ENCODE measurements at places on chromosomes 2 and 18. TPM values are rescaled to one million over a fixed set of nuclear protein-coding genes. Genes with fewer than 3 reads are reported as not detected.

DNA sequence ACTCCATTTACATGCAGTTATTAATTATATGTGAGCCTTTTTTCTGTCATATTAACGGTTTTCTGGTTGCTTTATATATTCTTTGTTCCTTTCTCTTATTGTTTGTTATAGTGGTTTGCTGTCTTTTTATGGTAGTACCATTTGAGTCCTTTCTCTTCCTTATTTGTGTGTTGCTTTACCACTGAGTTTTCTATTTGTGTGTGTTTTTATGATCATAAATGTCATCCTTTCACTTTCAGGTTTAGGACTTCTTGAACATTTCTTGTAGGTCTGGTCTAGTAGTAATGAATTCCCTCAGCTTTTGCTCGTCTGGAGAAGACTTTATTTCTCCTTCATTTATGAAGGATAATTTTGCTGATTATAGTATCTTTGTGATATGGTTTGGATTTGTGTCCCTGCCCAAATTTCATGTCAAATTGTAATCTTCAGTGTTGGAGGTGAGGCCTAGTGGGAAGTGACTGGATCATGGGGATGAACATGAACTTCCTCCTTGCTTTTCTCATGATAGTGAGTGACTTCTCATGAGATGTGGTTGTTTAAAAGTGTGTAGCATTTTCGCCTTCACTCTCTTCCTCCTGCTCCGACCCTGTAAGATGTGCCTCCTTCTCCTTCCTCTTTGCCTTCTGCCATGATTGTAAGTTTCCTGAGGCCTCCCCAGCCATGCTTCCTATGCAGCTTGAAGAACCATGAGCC lies 11.5 kb downstream of the GCC2 start:
- DNase-seq = no peak

DNA sequence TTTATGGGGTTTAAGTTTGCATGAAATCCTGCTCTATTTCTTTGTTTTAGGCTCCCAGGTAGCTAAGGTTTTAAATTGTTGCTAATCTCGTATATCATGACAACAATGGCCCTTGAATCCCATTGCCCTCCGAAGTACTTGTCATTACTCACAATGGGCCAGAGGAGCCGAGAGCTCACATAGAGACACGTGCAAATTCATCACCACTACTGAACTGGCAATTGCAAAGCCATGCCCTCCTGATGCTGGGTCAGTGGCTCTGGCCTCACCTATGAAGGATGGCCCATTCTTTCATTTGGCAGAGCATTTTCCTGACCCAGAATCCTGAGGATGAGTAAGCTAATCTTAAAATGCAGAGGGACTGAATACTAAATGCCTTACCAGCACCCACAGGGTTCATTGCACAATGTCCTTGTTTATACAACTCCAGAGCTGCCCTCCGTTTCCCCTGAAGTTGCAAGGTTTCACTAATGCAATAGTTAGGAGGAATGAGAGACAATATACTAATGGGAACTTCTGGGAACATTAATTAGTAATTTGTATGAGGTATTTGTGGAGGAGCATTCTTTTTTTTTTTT lies 71.6 kb upstream of the GAREM1 start:
- peak; percentile 99 for DNase-seq

DNA sequence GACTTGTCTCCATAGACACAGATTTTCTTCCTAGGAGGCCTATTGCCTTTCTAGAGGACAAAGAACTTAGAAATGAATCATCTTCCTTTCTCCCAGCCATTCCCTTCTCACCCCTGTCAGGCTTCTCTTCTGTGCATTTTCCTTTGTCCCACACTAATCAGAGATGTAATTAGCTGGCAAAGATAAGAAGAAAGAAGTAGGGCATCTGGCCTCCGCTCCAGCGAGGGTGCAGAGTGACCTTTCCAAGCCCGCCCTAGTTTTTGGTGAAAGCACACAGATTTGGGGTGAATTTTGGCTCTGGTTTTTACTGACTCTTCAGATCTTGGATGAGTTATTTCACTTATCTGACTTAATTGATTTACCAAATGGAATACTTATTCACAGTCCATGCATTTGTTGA lies 626.5 kb downstream of the ZEB2 start:
- DNase-seq = no peak

DNA sequence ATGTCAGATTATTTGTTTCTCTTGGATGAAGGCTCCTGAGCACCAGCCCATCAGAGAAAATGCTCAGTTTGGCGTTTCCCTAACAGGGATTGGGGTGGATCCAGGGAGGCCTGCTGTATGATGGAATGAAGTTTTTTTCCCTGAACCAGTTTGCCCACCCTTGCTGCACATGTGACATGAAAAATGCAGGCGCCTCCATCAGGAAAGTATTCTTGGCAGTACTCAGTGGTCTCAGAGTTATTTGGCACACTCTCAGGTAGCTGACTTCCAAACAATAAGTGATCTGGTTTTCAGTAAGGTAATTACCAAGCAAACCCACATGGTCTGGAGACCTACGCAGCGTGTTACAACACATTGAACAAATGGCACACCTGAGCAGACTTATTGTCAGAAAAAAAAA lies 254.9 kb downstream of the PAX3 start:
- DNase-seq = no peak

- no peak for DNase-seq
These were observed 1103.9 kb upstream of the KLHL29 start for GRCh38 chr2:22281033-22281432.

Gene HRH4
- 0.12 TPM for total RNA-seq

- peak; percentile 93 for DNase-seq
These were observed 1173.1 kb upstream of the ZEB2 start for GRCh38 chr2:145692971-145693478.

GRCh38 chr2:110805894-110806452 lies 73.6 kb downstream of the ACOXL start:
- no peak for DNase-seq

DNA sequence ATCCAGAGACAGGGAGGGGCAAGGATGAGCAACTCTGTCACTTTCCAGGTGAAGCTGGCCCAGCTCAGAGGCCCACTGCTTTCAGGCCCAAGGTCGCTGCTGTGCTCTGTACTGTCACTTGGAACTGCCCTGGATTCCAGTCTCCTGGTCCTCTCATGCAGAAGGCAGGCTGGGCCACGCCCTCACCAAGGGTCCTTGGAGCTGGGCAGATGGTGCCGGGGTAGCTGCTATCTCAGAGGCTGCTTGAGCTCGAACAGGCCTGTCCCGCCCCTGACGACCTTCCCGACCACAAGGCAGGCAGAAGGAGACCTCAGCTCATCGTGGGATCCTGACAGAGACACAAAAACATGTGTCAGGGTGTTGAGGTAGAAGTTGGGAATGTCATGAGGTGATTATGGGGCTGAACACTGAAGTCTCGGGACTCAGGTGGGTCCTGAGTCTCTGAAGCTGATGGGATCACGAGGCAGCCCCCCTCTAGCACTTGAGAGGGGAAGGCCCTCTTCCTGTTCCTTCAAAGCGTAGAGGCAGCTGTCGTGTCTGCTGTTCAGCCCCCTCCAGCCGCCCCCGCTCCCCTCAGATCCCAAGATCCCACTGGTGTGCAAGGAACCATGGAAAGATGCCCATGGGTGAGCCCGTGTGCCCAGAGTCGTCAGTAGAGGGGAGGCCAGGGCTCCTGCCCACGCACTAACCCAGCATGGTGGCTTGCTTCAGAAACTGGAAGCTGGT lies 78.3 kb downstream of the POLR1A start:
- DNase-seq = no peak

DNA sequence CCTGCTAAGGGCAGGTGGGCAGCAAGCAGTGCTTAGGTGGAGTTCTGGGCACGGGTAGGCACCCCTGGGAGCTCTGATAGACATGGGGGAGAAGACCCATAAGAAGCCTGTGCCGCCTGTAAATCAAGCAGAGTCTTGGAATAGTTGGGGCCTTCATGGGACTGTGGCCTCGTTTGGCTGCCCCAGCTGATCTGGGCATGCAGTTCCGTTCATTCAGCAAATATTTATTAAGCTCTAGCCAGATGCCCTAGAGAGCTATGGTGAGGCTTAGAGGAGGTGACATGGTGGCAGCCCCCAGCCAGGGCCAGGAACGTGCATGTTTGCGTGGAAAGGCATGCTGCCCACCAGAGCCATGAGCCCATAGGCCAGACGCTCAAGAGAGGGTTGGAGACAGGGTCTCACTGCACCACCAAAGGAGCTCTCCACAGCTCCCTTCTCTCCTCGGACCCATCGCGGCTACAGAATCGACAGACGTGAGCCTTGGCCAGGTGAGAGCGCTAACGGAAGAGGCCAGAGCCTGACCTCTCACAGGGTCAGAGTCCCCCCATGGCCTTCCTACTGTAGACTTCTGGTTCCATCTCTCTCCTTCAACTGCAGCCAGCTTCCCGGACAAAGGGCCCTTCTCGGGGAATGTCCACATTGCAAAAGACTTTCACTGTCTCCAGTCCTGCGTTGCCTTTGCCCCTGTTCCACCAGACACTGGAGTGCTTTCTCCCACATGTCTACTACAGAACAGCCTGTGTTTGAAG lies 135.7 kb downstream of the INHBB start:
- DNase-seq = no peak

- no peak for DNase-seq
These were observed 42.1 kb downstream of the GRHL1 start for GRCh38 chr2:9993488-9994165.

DNA sequence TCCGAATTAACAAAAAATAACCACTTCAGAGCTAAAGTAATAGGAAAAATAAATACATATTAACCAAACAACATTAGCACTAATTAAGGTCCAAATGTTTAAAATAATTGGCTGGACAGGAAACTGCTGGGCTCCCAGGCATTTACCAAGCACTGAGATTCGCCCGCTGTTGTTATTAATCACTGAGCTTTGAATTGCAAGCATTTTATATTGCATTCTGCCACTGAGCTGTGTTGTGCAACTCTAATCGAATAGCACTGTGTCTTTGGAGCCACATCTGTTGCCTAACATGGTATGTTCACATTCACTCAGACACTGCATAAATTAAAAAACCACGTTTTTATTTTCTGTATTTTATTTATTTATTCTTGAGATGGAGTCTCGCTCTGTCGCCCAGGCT lies 88.9 kb downstream of the SOWAHC start:
- no peak for DNase-seq

Gene STARD6
- total RNA-seq = 1.9 TPM

GRCh38 chr2:29687121-29687520 lies 234.3 kb downstream of the ALK start:
- DNase-seq = no peak

GRCh38 chr18:63255435-63255834 lies 64.1 kb downstream of the BCL2 start:
- no peak for DNase-seq

Gene FSHR
- total RNA-seq = not detected

Gene UGT1A9
- not detected for total RNA-seq

DNA sequence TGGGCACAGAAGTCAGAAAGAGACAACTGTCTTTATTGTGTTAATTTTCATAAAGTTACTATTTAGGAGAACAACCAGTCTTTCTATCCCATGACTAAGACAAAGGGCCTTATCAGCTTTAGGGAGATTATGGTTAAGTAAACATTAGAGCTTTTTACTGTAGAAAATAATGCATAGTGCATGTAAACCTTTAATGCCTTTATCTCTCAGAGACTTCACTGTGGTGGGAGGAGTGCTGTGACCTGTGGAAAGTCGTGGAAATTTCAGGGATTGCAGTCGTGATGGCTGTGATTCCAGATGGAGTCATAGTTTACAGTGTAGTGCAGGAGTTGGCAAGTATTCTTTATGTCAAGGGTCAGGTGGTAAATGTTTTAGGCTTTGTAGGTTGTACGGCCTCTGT lies 15.8 kb downstream of the ZNF236 start:
- DNase-seq = no peak

Gene GKN1
- not detected for total RNA-seq

Gene UGT1A5
- not detected for total RNA-seq

GRCh38 chr2:6448893-6449292 lies 416.8 kb downstream of the CMPK2 start:
- no peak for DNase-seq

- DNase-seq = no peak
These were observed at the start of gene ARHGEF4 for GRCh38 chr2:130836501-130837174. ARHGEF4 (plus strand) TSS chr2:130836914; CDS start chr2:130836954, 40 bp downstream.

GRCh38 chr18:50441501-50441900 lies 66.7 kb downstream of the SKA1 start:
- no peak for DNase-seq

Gene MARCHF4
- total RNA-seq = 6.9 TPM

DNA sequence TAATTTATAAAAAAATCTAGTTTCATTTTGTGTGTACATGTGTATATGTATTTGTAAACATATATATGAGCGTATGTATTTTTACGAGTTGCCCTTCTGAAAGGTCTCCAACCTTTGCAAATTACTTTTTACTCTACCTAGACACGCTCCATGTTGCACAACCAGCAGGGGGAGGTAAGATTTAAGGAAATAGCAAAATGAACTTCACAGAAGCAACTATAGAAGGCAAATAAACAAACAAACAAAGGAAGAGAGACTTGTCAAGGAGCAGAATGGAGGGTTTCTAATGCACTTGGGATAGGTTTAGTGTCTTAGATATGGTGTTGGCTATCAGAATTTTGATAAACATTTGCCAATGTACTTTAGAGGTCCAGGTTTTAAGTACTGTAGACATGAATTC lies 820.5 kb upstream of the POU3F3 start:
- peak; percentile 10 for DNase-seq

Gene LPIN1
- 33.8 TPM for total RNA-seq

DNA sequence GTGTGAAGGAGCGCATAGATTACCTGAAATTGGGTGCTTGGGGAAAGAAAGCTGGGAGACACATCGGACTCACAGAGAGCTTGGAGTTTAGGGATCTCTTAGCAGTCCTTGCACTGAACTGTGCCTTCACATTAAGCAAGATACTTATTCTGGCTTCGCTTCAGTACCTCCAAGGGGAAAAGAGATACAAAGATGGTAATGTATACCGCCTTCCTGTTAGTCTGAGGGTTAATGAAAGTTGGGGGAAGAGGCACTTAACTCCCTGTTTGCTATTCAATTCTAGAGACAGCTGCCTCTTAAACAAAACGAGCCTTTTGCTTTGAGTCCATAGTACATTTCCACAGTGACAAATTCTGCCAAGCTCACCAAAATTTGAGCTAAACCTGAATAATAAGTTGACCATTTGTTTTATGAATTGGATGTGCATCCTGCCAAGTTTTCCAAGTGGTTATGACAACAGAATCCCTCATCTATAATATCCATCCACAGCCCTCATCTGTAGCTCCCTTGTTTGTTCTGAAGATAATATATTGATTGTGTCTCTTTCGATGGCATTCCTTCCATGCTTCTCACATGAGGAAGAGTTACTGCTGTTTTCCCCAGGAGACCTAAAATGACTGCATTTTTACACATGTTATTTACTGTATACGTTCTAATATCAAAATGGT lies 287.1 kb upstream of the ATP5MC3 start:
- no peak for DNase-seq
